ENCODE measurements at places on chromosomes 6 and 20. TPM values are rescaled to one million over a fixed set of nuclear protein-coding genes. Genes with fewer than 3 reads are reported as not detected.

FAM209B gene
- total RNA-seq: not detected

COL21A1 gene
- 6.8 TPM for total RNA-seq

ARMC12 gene
- 0.64 TPM for total RNA-seq

SLC13A3 gene
- total RNA-seq: 5.5 TPM

TGM2 gene
- 67.5 TPM for total RNA-seq
